H4 (cell line): ENCODE measurements at places on chromosomes 5 and 9.

DNA sequence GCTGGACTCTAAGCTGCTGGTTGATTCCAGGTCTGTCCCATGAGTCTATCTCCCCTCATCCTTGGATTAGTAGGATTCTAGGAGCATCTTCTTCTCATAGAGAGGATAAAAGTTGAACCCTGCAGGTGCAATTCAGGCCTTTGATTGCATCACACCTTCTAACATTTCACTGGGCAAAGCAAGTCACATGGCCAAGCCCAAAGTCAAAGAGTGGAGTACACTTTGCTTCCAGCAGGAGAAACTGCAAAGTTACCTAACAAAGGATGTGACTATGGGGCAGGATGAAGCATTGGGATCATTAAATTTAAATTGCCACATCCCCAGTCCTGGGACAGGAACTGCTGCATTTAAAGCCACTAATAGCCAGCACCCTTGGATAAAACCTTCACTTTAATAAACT, 51.0 kb upstream of the EGFLAM start:
- peak; percentile 29 for DNase-seq

DNA sequence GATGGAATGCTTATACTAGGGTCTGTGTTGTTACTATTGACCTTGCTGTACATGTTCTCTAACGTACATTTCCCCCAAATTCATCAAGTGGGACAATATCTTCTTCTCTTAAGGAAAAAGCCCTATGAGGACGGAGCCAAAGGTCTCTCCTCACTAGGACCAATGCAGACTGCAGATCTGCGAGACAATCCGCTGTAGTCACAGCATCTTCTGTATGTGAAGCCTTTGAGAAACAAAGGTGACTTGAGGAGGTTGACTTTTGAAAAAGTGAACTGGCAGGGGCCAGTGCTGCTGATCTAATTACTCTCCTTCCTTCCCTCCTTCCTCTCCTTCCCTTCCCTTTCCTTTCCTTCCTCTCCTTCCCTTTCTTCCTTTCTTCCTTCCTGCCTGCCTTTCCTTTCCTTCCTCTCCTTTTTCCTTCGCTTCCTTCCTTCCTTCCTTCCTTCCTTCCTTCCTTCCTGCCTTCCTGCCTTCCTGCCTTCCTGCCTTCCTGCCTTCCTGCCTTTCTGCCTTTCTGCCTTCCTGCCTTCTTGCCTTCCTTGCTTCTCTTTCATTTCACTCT, 71.1 kb upstream of the BASP1 start:
- no peak for DNase-seq

GRCh38 chr9:38727497-38728001, 7.6 kb upstream of the FAM240B start:
- peak; percentile 63 for DNase-seq

GRCh38 chr9:13354733-13355132, 75.2 kb upstream of the MPDZ start:
- no peak for DNase-seq

GRCh38 chr9:17775656-17776055, 196.8 kb downstream of the SH3GL2 start:
- DNase-seq: no peak

- DNase-seq: no peak
These were observed 4.8 kb downstream of the FOXI1 start for GRCh38 chr5:170110403-170111087.

- DNase-seq: peak; percentile 77
These were observed 121.6 kb downstream of the FBXL17 start for GRCh38 chr5:108260117-108260857.

GRCh38 chr9:4098031-4098430, 201.8 kb downstream of the GLIS3 start:
- DNase-seq: no peak
